ENCODE measurements at places on chromosomes 1 and 21.

- DNase-seq, result no peak
These were observed 17.1 kb downstream of the ACOT11 start for GRCh38 chr1:54565113-54565501.

GRCh38 chr1:109239047-109239408, 10.3 kb upstream of the CELSR2 start:
- DNase-seq, result no peak

- DNase-seq, result no peak
These were observed 38.2 kb downstream of the MAPKAPK2 start for GRCh38 chr1:206722751-206723461.

GRCh38 chr1:192786576-192786975, 22.3 kb upstream of the RGS2 start:
- DNase-seq, result no peak

- DNase-seq, result no peak
These were observed 720 bp upstream of the BSDC1 start for GRCh38 chr1:32394890-32395432.

GRCh38 chr1:59605761-59606160, 209.0 kb upstream of the HOOK1 start:
- DNase-seq, result no peak

DNA sequence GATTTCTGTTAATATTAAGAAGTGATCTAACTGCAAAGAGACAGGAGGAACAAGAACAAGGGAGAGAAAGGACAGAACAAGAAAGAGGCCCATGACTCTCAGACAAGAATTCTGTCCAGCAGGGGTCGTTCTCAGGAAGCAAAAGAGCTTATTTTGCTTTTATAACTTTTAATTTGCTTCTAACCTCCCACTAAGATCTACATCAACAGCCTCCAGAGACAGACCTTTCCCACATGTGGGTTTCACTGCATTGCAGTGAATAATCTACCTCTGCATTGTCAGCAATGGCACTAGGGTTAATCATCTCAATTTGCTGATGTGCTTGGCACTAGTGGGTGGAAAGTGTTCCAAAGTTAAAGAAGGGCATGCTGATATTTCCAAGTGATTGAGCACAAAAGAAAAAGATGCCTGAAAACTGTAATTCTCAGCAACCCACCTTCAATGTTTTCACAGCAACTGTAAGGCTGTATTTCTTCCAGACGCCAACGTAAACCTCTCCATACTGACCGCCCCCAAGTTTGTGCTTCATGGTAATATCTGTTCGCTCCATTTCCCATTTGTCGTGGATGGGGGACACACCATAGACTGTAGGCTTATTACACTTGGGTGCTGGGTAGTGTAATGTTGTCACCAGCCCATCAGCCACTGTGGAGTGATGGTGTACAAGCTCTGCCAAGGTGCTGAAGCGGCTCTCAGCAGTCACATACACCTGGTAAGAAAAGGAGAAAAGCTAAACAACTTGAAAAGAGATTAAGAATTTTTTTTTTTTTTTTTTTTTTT, 39.5 kb downstream of the TOR3A start:
- no peak for DNase-seq

GRCh38 chr1:3469104-3469848, 14.8 kb downstream of the ARHGEF16 start:
- DNase-seq, result no peak

DNA sequence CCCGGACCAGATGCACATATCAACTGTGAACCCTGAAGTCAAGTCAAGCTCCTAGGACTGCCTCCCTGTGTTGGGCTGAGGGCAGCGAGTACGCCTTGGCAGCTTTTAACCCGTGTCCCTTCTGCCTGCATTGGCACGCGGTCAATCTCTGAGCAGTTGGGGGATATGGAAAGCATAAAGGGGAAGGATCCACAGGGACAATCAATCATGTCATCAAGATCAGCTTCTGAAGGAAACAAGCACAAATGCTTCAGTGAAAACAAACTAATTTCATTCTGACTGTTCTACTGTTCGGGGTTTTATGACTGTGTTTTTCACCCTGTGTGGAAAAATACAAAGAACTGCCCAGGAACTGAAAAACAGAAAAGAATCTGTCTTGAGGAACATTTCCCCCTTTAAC, 106.2 kb downstream of the RUNX1 start:
- no peak for DNase-seq

DNA sequence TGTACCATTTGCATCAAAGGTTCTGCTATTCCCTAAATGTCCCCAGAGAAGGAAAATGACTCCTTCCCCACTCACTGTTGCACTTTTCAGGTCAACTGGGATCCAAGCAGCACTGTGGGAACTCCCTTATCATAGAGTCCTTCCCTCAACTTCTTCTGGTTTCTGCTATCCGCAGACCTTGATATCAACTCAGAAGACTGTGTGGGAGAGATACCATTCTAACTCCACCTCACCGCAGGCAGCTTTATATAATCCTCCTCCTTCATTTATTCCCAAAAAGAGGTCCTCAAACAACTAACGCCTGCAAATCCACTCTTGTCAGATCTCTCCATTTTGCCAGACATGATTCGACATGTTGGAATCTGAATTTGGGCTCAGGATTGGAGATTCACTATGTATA, 27.3 kb downstream of the LHX9 start:
- DNase-seq, result no peak

- no peak for DNase-seq
These were observed 119.0 kb upstream of the DPT start for GRCh38 chr1:168848051-168848450.

DNA sequence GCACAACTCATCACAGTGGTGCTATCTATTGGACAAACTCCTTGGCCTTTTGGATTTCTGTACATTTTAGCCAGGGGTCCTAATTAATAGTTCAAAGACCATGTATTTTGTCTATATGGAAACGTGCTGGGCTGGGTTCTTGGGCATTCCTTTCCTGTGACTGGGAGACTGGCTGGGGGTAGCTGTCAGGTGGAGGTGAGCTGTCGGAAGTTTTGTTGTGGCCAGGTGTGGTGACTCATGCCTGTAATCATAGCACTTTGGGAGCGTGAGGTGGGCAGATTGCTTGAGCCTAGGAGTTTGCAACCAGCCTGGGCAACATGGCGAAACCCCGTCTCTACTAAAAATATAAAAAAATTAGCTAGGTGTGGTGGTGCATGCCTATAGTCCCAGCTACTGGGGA, 392.4 kb downstream of the RPS6KC1 start:
- DNase-seq, result no peak

DNA sequence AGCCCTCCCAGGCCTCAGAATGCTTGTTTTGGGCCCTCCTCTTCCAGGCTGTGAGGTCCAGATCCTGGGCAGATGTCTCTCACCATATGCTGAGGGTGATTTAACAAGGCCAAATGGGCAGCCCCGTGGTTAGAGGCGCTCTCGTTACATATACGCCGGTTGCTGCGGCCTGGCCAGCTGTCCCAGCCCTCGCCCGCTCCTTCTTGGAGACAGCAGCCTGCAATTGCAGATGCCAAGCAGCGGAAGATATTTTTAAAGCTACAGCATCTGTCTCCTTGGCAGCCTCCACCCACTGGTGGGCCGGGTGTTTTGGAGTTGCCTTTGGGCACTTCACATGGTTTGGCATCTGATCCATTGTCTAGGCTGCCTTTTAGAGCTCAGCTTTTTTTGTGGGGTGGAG, 178.8 kb upstream of the NFIA start:
- no peak for DNase-seq

- no peak for DNase-seq
These were observed 8.8 kb downstream of the ZNF692 start for GRCh38 chr1:248850124-248850523.

GRCh38 chr1:87132284-87132870, 196.3 kb upstream of the LMO4 start:
- no peak for DNase-seq

- no peak for DNase-seq
These were observed 85.8 kb downstream of the MRPS6 start for GRCh38 chr21:34158866-34159835.

DNA sequence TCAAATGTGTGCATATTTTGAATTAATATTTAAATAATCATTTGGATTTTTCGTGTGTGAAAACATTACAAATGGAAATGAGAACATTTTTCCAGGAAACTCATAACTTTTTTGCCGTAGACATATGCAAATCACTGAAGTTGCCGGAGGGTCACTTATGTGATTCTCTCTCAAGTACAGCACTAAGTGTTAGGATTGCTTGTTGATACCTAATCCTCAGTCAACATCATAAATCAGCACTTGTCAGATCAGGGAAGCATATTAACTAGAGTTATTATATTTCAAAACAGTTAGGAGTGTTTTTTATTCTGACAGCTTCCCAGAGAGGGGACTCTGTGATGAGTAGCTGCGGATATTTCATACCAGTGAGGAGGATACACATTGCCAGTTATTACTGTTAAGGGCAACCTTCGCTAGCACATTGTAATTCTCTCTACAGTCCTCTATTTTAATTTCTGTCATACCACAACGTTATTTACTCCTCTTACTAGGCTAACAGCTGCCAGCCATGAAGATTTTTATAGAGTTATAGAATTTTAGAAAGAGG, 41.5 kb downstream of the NCAM2 start:
- DNase-seq, result no peak

- DNase-seq, result no peak
These were observed 112.3 kb downstream of the GLIS1 start for GRCh38 chr1:53626616-53627015.

DNA sequence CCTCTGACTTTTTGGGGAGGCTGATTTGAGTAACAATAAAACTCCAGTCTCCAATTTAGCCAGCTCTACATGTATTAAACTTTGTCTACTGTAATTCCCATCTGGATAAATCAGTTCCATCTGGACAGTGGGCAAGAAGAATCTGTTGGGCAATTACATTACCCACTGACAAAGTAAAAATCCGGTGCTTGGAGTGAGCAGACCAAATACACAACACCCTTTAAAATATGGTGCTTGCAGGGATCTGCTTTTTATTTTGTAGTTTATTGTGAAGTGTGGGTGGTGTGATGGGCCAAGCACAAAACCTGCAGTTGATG, 8.9 kb upstream of the CD55 start:
- no peak for DNase-seq

- no peak for DNase-seq
These were observed 209.6 kb downstream of the BACH1 start for GRCh38 chr21:29508301-29508700.

DNA sequence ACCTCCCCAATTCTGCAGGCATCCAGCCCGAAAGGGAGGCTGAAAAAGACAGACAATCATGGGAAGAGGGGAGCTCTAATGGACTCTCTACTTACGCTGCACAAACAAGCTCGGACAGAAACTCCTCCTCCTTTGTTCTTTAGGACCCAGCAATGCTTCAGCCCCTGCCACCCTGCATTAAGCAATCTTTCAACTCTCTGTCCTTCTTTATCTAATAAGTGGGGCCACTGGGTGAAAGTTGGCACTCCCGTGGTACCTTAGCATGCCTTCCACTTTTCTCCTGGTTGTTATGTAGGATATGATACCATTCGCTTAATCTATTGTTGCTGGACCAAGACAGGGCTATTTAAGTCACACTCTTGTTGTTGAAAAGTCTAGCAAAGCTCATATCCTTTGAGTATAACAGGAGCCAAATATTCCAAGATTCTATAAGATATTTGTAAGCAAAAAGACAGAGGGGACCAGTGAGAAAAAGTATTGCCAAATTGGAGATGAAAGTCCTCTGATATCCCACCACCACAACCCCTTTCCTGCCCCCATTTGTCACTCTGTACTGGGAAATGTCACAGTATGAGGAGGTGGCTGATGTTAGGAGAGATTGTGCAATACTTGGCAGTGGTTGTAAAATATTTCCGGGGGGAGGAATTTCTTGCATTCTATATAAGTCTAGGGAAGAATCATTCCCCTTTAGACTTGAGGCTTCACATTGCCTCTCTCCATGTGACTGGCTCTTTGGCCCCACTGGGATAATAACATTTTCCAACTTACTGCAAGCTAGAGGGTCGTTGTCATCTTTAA, 137.3 kb upstream of the GJB5 start:
- no peak for DNase-seq

GRCh38 chr21:30710499-30710898, 8.1 kb downstream of the KRTAP21-3 start:
- no peak for DNase-seq

DNA sequence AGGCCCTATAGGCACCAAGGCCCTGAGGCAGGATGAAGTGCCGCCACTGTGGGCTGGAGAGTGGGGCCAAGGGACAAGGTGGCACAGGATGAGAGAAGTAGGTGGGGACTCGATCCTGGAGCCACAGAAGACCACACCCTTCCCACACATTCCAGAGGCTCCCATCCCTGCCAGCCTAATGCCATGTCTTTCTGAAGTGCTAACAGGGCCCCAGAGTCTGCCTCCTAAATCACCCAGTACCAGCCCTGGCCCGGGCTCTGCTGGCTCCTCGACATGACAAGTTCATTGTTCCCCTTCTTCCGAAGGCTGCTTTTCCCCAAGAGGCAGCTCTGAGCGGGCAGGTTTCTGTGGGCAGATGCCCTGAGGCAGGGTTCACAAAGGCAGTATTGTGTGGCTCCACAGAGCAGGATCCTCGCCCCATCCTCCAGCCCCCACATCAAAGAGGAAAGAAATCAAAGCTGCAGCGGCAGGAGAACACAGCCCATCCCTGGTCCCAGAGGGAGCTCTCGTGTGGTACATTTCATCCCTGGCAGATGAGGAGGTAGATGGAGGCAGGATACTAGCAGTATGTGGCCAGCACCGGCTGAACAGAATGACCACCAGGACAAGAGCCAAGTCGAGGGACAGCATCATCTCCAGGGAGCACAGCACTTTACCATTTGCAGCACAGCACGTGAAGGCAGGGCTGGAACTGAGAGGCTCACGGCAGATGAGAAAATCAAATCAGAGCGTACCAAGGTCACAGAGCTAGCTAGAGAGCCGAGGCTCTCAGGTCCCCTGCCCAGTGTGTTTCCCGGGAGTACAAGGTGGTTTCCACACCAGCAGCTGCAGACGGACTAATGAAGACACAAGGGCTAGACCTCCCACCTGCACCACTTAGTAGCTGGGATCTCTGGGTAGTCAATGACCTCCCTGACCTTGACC, 64.8 kb downstream of the SYF2 start:
- no peak for DNase-seq

DNA sequence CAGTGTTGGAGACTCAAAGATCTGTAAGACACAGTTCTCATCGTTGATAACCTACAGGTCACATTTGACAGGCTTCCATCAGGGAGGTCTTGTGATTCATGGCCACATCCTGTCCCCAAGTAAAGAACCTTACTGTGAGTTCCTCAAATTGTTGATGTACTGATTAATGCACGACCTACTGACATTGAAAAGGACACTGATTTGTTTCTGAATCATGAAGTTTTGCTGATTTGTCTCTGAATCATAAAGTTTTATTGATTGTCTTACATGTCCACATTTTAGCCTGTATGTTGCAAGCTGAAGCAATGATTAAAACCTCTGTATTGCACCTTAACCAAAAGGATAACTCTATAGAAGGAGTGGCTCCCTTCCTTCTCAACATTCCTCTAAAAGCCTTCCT, 476.3 kb upstream of the RUNX1 start:
- DNase-seq, result no peak
